Astrocyte (in vitro differentiated cells and primary cell): ENCODE measurements at places on chromosomes 7 and 10. TPM values are rescaled to one million over a fixed set of nuclear protein-coding genes. Genes with fewer than 3 reads are reported as not detected.

RAPGEF5 gene
- total RNA-seq, result 0.29 and 1.0 TPM in 2 replicates

HOGA1 gene
- 0.23 and 0.31 TPM in 2 replicates for total RNA-seq

DNA sequence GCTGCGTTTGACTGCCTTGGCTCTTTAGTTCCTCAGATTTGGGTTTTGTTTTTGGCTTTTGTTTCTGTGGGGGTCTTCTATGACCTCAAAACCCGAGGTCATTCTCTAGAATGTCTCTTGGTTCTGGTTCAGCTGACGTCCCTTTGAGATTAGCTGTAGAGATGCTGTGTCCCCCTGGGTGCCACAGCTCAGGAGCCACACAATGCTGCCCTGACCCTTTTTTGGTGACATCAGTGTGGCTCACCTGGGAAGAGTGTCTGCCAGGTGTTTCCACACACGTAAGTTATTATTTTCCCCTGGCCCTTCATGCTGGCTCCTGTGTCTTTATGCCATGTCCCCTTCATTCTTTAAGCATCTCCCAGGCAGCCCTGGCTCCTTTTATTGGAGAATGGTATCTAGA is 89.8 kb upstream of the DDC start:
- no peak overlapping the region for H3K27ac ChIP-seq
- no peak for DNase-seq
- no peaks in the 10 kb centered on the region for H3K4me1 ChIP-seq
- no peaks in the 10 kb centered on the region for H3K27me3 ChIP-seq

DNA sequence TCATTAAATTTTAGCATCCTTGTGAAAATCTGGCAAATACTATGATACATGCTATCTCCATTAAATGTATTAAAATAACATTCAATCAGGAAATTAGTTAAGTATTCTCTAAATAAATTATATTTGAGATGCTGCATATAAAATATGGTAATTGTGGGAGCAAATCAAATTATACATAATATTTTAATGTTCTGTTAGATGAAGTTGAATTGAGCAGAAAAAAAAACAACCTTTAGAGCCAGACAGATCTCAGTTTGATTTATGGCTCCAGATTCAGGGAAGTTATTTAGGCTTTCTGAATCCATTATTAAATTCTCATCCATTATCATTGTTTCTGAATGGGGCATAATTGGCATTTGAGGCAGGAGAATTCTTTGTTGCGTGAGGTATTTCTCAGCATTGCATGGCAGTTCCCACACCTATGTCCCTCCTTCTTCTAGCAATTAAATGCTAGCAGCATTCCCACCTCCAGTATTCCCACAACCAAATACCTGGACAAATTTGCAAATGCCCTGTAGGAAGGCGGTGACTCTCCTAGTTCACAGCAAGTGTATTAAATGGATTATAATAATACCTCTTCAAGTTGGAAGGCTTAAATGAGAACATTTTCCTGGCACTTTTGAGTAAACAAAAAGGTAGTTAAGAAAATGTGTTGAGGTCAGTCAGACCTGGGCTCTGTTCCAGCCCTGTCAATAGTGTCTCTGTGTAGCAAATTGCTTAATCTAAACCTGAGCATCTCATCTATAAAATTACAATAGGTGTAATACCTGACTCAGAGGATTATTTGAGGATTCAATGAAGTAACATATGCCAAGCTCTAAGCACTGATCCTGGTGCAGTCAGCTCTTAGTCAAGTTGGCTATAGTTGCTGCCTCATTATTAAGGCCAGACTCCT is 108.9 kb downstream of the RNLS start:
- H3K36me3 ChIP-seq, result no peaks in the 10 kb centered on the region

- no peaks in the 10 kb centered on the region for H3K27me3 ChIP-seq
- peaks cover 10% of the 10 kb centered on the region for H3K4me1 ChIP-seq
- DNase-seq, result no peak
- no peaks in the 10 kb centered on the region for H3K36me3 ChIP-seq
- H3K27ac ChIP-seq, result no peak overlapping the region
Measured at GRCh38 chr7:42186151-42186550, 50.9 kb downstream of the GLI3 start.

- no peak overlapping the region for H3K4me3 ChIP-seq
- H3K27ac ChIP-seq, result no peak overlapping the region
- no peaks in the 10 kb centered on the region for H3K27me3 ChIP-seq
- H3K4me1 ChIP-seq, result peaks cover 20% of the 10 kb centered on the region
Measured at GRCh38 chr10:4775808-4776207, 50.2 kb upstream of the AKR1E2 start.

GRCh38 chr10:31393844-31394243 is 74.8 kb downstream of the ZEB1 start:
- no peaks in the 10 kb centered on the region for H3K27me3 ChIP-seq
- peaks cover 11% of the 10 kb centered on the region for H3K36me3 ChIP-seq
- no peak overlapping the region for H3K4me3 ChIP-seq
- no peaks in the 10 kb centered on the region for H3K4me1 ChIP-seq
- H3K27ac ChIP-seq, result no peak overlapping the region
